ENCODE measurements at places on chromosomes 2 and 18.
A peak's percentile ranks its signal among the peaks of the same experiment; 100 is the strongest.

GRCh38 chr2:26325851-26326250 is 20.1 kb upstream of the SELENOI start:
- DNase-seq = no peak

DNA sequence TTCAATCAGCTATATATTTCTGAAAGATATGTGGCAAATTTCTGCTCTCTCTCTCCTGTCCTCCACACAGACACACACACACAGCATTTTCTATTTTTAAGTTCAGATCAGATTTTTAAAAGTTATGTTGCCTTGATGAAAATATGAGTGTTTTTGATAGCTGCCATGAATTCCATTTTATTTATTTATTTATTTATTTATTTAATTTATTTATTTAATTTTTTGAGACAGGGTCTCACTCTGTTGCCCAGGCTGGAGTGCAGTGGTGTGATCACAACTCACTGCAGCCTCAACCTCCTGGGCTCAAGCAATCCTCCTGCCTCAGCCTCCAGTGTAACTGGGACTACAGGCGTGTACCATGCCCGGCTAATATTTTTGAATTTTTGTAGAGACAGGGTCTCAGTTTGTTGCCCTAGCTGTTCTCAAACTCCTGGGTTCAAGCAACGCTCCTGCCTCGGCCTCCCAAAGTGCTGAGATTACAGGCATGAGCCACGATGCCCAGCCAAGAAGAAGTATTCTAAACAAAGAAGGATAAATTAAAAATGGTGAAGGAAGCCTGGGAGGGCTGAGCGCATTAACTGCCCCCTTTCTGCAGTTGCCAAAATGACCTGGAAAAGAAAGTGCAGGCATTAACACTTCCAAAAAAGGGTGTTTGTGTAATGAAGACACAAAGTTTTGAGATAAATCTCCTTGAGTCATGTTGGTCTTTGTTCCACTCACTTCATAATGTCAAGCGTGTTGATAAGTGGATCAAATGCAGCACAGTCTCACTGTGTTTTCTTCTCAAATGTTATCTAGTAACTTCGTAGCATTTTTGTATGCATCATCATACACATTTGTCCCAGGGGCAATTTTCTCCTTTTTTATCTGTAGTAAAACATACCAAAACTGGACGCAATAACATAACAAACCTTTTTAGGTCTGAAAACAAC is 11.1 kb upstream of the IMPA2 start:
- no peak for DNase-seq

GRCh38 chr2:196239622-196240587 is 68.5 kb upstream of the STK17B start:
- DNase-seq = no peak

GRCh38 chr2:235733761-235734160 is 239.9 kb downstream of the AGAP1 start:
- DNase-seq = no peak

- peak; percentile 35 for DNase-seq
These were observed 13.0 kb upstream of the SULT1C4 start for GRCh38 chr2:108364676-108365297.

- DNase-seq = no peak
These were observed 684.5 kb downstream of the BCL11A start for GRCh38 chr2:59868981-59869380.

GRCh38 chr2:218387369-218388194 is 5.5 kb downstream of the SLC11A1 start:
- DNase-seq = no peak

- no peak for DNase-seq
These were observed 40.4 kb upstream of the RASGRP3 start for GRCh38 chr2:33436083-33436482.

- no peak for DNase-seq
These were observed 190.1 kb downstream of the NDUFA10 start for GRCh38 chr2:239835056-239835455.

GRCh38 chr18:26902291-26902690 is 36.8 kb upstream of the AQP4 start:
- no peak for DNase-seq

GRCh38 chr18:10121786-10122515 is 208.1 kb downstream of the VAPA start:
- no peak for DNase-seq

- DNase-seq = no peak
These were observed 68.4 kb downstream of the SLC16A14 start for GRCh38 chr2:230000118-230000841.

- no peak for DNase-seq
These were observed 9.5 kb downstream of the CEBPZOS start for GRCh38 chr2:37205689-37206341.

- no peak for DNase-seq
These were observed 27.4 kb upstream of the SLC20A1 start for GRCh38 chr2:112618383-112618782.
